Thoracic aorta (tissue), 2 donors: ENCODE measurements at places on chromosomes 12 and 14.

DNA sequence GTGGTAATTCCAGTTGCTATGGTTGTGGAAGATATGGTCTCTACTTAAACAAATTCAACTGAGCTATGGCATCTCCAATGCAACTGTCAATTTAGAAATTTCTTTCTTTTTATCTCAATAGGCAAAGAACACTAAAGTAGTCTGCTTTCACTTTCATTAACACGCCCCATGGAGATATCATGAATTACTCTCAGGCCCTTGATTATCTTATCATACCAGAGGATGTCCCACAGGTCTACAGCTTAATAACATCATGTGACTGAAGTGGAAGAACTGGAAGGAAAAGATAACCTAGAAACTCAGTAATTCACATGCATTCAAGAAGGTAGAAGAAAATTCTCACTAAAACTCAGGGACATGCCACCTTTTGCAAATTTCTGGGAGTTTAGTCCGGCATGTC is 114.3 kb downstream of the FLRT2 start:
- DNase-seq = no peak

- no peak for DNase-seq
These were observed 36.9 kb downstream of the SLC2A14 start for GRCh38 chr12:7835766-7836165.

DNA sequence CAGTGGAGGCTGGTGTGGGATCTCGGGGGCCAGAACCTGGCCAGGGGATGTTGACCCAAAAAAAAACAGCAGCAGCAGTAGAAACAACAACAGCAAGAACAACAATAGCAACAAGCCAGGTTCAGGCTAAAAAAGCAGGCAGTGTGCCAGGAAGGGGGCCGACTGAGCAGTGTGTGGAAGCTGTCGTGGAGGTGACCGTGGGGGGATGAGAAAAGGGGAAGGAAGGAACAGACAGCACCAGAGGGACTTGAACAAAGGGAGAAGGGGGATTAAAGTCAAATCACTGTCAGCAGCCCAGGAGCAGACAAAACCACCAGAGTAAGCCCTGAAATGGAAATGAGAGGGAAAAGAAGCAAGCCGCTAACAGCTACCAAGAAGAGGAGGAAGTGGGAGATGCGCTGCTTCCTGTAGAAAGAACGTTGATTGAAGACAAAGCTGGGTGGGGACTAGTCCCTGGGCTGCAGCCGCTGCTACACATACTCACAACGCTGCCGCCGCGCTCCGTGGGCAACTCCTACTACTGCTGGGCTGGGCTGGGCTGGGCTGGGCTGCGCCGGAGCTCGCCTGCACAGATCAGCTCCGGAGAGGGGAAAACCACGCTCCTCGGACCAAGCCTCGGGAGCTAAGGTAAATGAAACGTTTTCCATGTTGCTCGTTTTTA is at the start of gene GNG2:
GNG2 (plus strand) TSS at position 449 of the 661 bp plus-strand sequence. CDS start 90,067 bp downstream, outside the sequence.
- no peak for DNase-seq

DNA sequence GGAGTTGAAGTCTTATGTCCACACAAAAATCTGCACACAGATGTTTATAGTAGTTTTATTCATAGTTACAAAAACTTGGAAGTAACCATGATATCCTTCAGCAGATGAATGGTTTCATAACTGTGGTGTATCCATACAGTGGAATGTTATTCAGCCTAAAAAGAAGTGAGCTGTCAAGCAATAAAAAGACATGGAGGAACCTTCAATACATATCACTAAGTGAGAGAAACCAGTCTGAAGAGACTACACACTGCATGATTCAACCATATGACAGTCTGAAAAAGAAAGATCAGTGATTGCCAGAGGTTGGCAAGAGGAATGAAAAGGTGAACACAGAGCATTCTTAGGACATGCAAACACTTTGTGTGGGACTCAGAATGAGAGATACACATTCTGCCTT is 18.6 kb upstream of the IFNG start:
- DNase-seq = no peak

DNA sequence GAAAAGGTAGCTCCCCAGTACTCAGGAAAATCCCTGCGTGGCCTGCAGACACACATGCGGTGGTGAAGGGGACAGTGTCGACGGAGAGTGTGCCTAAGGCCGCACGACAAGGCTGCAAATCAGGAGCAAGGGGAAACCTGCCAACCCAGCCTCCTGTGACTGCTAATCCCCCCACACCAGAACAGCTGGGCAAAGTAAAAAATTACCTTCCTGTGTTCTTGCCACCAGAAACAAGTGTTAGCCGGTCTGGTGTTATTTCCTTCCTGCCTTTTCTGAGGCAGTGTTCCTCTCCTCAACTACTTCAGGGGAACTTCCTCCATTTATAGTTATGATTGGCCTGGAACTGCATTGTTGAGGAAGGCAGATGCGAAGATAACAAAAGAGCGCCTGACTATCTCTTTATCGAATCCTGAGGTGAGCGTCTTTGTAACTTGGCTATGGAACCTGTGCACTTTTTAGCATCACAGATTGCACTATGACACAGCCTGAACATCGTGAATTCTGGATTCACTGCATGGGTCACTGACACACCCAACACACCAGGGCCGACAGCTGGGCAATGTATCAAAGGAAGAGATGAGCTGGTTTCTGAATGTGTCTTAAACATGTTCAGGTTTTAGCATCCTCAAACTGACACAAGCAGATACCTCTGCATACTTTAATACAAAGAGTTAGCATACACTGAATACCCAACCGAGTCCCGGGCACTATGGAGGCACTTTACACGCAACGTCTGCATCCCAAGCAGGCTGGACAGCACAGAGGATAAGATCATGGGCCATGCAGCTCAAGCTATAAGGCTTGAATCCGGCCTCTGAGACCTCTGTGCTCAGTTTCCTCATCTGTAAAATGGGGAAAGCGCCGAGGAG is 28.9 kb downstream of the SLC15A4 start:
- DNase-seq = no peak

DNA sequence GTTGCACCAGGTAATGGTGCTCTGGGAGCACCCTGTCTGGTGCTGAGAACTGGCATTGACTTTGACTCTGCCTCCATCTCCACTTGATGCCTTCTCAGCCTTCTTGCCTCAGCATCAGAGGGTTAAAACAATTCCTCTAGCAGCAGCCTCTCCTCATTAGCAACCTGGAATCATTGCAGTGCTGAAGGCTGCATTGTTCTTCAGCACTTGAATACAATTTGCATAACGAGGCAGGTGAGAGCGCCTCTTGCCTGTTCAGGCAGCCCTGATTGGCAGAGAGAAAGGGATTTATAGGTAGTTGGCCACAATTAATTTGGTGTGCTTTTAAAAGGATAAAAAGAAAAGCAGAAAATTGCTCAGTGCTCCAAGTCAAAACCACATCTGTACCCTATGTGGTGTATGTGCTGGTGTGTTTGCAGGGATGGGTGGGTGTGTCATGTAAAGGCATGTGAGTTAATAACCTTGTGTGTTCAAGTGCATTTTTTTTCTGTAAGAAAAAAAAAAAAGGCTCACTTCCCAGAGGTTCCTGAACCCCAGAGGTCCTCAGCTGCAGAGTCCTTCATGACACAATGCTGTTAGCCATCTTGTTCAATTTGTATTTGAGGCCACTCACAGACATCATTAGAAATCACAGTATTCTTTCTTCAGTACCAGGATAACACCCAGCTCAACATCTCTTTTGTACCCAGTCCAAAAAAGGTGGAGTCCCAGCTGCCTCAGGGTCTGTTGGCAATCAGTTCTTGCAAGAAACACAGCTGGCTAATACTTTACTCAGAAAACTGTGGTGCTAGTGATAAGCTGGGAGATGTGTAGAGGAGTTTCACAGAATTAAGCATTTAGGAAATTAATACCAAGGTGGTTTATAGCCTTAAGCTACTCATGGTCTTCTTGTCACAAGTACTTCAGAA is 385.6 kb downstream of the GRIN2B start:
- DNase-seq = no peak

DNA sequence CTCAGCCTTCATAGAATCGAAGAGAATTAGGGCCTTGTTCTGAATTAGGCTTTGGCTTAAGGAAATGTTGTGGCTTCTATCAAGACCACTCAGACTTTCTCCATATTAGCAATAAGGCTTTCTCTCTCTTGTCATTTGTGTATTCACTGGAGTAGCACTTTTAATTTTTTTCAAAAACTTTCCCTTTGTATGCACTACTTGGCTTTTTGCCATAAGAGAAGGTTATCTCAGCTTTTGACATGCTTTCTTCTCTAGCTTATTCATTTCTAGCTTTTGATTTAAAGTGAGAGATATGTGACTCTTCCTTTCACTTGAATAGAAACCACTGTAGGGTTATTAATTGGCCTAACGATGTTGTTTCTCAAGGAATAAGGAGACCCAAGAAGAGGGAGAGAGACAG is 244.2 kb downstream of the GPHN start:
- DNase-seq = no peak

- no peak for DNase-seq
These were observed 10.9 kb downstream of the ZNF664 start for GRCh38 chr12:123983822-123984485.

DNA sequence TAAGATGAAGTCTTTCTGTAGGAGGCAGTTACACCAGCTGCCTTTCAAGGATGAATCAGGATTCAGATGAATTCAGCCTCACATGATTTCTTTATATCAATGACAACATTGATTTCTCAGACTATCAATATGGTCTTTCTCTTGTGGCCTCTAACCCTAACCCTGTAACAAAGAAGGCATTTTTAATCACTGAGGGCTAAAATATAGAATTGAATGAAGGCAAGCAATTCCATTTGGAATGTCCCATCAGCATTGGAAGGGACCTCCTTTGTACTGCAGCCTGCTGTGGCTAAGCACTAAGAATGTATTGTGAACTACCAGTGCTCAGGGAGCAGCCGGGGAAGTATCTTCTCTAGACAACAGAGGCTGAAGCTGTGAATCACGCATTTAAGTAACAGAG is 90.6 kb upstream of the FRMD6 start:
- no peak for DNase-seq

DNA sequence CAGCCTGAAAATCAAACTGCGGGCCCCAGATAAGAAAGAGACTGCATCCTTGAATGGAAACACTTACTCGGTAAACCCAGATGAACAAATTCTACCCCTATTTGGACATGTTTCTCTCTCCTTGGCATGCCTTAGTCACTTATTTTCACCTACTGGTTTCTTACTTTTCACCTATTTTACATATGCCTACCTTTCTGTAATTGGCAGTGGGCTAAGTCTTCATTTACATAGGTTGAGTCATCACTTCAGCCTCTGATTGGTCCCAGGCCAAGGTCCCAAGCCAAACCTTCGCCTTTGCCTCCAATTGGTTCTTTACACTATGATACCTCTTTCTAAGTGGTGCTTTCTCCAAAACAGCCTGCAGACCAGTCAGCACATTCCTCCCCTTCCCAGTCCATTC is 111.3 kb downstream of the DYRK2 start:
- DNase-seq = no peak

GRCh38 chr14:80996049-80996901 is 40.9 kb downstream of the TSHR start:
- no peak for DNase-seq

DNA sequence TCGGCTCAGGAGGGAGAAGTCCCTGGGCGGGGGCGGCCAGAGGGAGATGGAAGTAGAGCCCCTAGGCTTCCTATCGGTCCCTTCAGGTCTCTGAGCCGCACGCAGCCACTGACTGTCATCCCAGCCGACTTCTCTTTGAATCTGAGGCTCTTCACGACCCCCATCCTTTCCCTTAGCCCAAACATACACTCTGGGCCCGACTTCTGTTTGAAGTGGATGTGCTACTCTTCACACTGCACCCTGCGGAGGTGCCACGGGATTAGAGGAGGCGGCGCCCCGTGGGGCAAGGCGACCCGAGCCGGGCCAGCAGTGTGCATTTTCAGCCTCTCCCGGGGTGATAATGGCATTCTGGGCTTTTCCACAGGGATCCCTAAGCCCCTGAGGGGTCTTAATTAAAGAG is 6.0 kb upstream of the DACT1 start:
- no peak for DNase-seq

- no peak for DNase-seq
These were observed 115.0 kb downstream of the BTG1 start for GRCh38 chr12:92030618-92031017.

DNA sequence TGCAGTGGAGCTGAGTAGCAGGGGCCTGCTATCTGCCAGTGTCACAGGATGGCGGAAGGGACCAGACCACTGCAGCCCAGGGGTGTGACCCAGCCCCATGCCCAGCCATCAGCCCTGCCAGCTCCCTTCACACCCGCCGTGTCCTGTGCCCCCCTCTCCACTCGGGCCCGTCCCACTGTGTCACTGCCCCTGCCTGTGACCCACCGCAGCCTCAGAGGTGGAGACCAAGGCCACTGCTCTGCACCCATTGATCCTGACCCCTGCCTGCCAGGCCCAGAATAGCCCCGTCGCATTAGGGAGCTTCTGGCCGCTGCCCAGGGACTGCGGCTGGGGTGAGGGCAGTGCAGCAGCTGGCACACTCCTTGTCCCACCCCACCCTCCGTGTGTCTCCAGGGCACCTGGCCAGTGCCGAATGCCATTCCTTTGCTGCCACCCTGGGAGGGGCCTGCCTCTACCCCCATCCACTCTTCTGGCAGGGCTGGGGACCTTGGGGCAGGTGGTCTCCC is 2.1 kb upstream of the CRIP2 start:
- DNase-seq = no peak

DNA sequence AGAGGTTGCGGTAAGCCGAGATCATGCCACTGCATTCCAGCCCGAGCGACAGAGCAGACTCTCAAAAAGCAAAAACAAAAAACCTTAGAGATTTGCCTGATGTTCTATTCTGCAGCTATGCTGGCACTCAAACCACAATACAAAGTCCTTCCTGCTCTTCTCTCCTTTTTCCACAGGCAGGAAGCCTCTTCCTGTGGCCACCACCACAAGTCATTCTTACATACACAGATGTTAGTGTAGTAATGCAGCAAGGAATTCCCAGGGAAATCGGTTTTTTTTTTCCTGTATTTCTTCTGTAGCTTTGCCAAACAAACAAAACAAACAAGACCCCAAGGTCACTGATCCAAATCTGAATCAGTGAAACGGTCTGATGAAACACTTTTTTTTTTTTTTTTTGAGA is 104.3 kb downstream of the FIGNL2 start:
- DNase-seq = no peak

DNA sequence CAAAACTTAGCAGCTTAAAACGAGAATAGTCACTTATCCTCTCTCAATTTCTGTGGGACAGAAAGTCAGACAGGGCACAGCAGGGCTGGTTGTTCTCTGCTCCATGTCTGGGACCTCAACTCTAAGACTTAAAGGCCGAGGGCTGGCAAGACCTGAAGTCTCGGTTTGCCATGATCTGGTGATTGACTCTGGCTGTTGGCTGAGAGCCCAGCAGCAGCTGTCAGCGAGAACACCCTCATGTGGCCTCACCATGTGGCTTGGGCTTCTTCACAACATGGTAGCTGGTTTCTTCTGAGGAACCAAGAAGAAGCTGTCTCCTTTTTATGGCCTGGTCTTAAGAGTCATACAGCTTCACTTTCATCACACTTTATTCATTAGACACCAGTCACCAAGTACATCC is 1.7 kb upstream of the VASH1 start:
- DNase-seq = no peak

DNA sequence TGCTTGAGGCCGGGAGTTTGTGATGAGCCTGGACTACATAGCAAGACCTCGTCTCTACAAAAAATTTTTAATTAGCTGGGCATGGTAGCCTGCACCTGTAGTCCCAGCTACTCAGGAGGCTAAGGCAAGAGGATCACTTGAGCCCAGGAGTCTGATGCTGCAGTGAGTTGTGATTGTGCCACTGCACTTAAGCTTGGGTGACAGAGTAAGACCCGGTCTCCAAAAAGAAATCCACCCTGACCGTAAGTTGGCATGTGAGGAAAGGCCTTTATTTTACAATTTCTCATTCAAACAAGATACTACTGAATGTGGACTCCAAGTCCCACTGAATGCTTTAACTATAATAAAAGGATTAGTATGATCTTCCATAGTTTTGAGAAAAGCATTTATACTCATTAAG is 27.3 kb downstream of the PSMA6 start:
- DNase-seq = no peak
